ENCODE measurements at places on chromosomes 12 and 14. TPM values are rescaled to one million over a fixed set of nuclear protein-coding genes. Genes with fewer than 3 reads are reported as not detected.

DNA sequence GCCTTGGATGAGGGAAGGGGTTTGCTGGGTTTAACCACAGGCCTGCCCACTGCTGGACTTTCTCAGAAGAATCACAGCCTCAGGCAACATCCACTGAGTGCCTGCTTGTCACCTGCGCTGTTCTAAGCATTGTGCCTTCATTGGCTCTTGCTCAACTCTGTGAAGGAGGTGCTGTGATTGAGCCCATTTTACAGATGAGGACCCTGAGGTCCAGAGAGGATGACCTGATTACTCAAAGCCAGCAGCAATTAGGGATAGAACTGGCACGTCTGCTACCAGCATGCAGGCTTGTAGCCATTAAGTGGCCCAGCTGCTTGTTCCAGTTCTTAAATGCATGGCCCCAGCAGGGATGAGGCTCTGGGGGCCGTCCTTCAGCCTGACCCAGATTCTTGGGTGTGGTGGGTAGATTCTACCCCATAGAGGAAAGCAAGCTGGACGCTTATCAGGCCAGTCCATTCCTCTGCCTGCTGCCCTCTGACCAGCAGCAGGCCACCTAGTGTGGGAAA lies 54.6 kb downstream of the ESRRB start:
- no peak overlapping the region for H3K4me3 ChIP-seq
- peaks cover 37% of the 10 kb centered on the region for H3K4me1 ChIP-seq
- no peaks in the 10 kb centered on the region for H3K36me3 ChIP-seq
- H3K27me3 ChIP-seq, result peaks cover 5% of the 10 kb centered on the region
- DNase-seq, result no peak

- no peaks in the 10 kb centered on the region for H3K4me1 ChIP-seq
- no peak overlapping the region for H3K4me3 ChIP-seq
- DNase-seq, result no peak
- H3K27me3 ChIP-seq, result no peaks in the 10 kb centered on the region
- H3K36me3 ChIP-seq, result no peaks in the 10 kb centered on the region
Observed at GRCh38 chr12:90831712-90832111, 123.3 kb downstream of the CCER1 start.

GPR137C gene
- total RNA-seq, result 19.5 TPM

DNA sequence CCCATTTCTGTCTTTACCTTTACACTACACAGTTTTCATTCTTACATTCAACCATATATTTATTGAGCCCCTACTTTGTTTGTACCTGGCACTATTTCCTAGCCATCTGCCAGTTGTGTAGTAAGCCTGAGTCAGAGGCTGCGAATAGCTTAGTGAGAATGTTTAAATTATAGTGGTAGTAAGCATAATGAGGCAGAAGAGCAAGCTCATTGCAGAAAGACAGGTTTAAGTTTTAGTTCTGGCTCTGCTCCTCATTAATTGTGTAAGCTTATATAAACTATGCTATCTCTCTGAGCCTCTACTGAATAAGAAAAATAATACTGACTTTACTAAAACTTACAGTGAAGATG lies 123.5 kb downstream of the NAV3 start:
- no peaks in the 10 kb centered on the region for H3K4me1 ChIP-seq
- H3K27me3 ChIP-seq, result no peaks in the 10 kb centered on the region
- DNase-seq, result no peak
- no peak overlapping the region for H3K27ac ChIP-seq
- no peaks in the 10 kb centered on the region for H3K36me3 ChIP-seq

GRCh38 chr12:131027876-131028586 lies 74.3 kb downstream of the ADGRD1 start:
- H3K36me3 ChIP-seq, result peaks cover 9% of the 10 kb centered on the region
- no peak overlapping the region for H3K4me3 ChIP-seq
- no peaks in the 10 kb centered on the region for H3K27me3 ChIP-seq
- H3K27ac ChIP-seq, result no peak overlapping the region

- H3K27me3 ChIP-seq, result peaks cover 7% of the 10 kb centered on the region
- no peak overlapping the region for H3K27ac ChIP-seq
- peaks cover 3% of the 10 kb centered on the region for H3K4me1 ChIP-seq
Observed at GRCh38 chr14:100535287-100536120, 51.7 kb downstream of the BEGAIN start.

PSMD9 gene
- 53.2 TPM for total RNA-seq

DNA sequence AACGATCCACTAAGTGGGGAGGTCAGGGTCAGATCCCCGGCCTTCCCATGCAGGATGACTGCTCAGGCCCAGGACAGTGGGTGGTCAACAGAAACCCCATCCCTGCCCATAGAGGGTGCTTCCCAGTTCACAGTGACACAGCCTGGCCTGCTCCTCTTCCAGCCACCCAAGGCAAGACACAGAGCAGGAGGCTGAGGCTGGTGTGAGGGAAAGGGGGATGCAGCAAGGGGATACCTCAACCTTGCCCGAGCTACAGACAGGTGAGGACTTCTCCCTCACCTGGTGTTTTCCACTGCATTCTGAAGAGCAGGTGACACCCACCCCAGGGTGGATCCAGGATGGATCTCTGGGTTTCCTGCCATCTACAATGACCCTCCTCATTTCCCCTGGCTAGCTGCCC lies 106.7 kb downstream of the KIF26A start:
- H3K36me3 ChIP-seq, result no peaks in the 10 kb centered on the region
- H3K4me1 ChIP-seq, result peaks cover 2% of the 10 kb centered on the region
- DNase-seq, result no peak
- no peak overlapping the region for H3K27ac ChIP-seq

GRCh38 chr12:6955108-6956020 lies 4.2 kb downstream of the PTPN6 start:
- no peak overlapping the region for H3K27ac ChIP-seq
- DNase-seq, result no peak
- H3K27me3 ChIP-seq, result peaks cover 12% of the 10 kb centered on the region
- no peaks in the 10 kb centered on the region for H3K36me3 ChIP-seq
- H3K4me3 ChIP-seq, result no peak overlapping the region
- H3K4me1 ChIP-seq, result no peaks in the 10 kb centered on the region

- peaks cover 64% of the 10 kb centered on the region for H3K4me1 ChIP-seq
- peak overlapping the region; percentile 96 for H3K4me3 ChIP-seq
- peak overlapping the region; percentile 97 for H3K27ac ChIP-seq
Observed at GRCh38 chr12:50056639-50056976, 788 bp upstream of the ASIC1 start.

GRCh38 chr14:41875116-41875515 lies 268.4 kb downstream of the LRFN5 start:
- H3K36me3 ChIP-seq, result no peaks in the 10 kb centered on the region
- H3K4me1 ChIP-seq, result peaks cover 6% of the 10 kb centered on the region
- H3K4me3 ChIP-seq, result no peak overlapping the region
- H3K27ac ChIP-seq, result no peak overlapping the region
- no peaks in the 10 kb centered on the region for H3K27me3 ChIP-seq

GRCh38 chr12:20561871-20562270 lies 133.3 kb upstream of the SLCO1C1 start:
- no peaks in the 10 kb centered on the region for H3K36me3 ChIP-seq
- no peak overlapping the region for H3K27ac ChIP-seq
- no peak overlapping the region for H3K4me3 ChIP-seq
- H3K27me3 ChIP-seq, result peaks cover 2% of the 10 kb centered on the region

- peaks cover 4% of the 10 kb centered on the region for H3K4me1 ChIP-seq
- H3K27ac ChIP-seq, result no peak overlapping the region
- no peaks in the 10 kb centered on the region for H3K27me3 ChIP-seq
- H3K4me3 ChIP-seq, result no peak overlapping the region
- H3K36me3 ChIP-seq, result no peaks in the 10 kb centered on the region
Observed at GRCh38 chr14:52703225-52703624, 3.8 kb upstream of the PSMC6 start.

RDH16 gene
- total RNA-seq, result 0.74 TPM

PLEKHD1 gene
- total RNA-seq, result 1.3 TPM

SLC25A21 gene
- total RNA-seq, result 0.91 TPM

DNA sequence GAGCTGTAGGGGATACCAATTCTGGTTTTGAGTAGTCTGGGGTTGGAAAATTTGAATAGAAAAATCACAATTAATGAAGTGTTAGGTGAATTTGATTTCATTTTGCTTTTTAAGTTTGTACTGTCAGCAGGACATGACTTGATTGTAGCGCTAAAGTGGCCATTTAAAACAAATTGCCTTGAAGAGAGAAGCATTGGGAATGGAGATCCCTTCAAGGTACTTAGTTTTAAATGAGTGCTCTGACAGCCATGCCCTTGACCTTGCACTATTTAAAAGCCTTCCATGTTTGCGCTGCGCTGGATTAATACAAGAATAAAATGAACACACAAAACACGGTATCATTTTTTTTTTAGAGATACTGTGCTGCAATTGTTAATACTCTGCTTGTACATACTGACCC lies 345.9 kb downstream of the NAV3 start:
- no peaks in the 10 kb centered on the region for H3K27me3 ChIP-seq
- H3K36me3 ChIP-seq, result no peaks in the 10 kb centered on the region
- no peak overlapping the region for H3K4me3 ChIP-seq
- DNase-seq, result no peak
- no peak overlapping the region for H3K27ac ChIP-seq
- H3K4me1 ChIP-seq, result peaks cover under 1% of the 10 kb centered on the region

DNA sequence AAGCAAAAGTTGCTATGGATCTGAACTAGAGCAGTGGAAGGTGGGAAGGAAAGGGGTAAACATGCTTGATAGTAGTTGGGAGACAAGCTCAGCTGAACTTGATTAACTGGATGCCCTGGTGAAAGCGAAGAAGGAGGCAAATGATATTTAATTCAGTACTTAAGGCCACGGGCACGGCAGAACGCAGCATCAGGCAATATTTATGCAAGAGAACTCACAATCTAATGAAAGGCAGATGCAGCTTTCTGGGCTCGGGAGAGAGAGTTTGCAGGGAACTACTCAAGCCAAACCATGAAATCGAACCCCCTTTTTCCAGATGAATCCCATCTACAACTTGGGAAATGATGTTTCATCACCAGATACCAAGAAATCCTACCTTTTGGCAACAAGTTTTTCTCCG lies 3.5 kb upstream of the CNIH1 start:
- no peaks in the 10 kb centered on the region for H3K36me3 ChIP-seq
- DNase-seq, result no peak
- no peak overlapping the region for H3K27ac ChIP-seq
- H3K4me1 ChIP-seq, result peaks cover 14% of the 10 kb centered on the region

- H3K4me1 ChIP-seq, result no peaks in the 10 kb centered on the region
- H3K36me3 ChIP-seq, result no peaks in the 10 kb centered on the region
- no peak overlapping the region for H3K27ac ChIP-seq
- no peak for DNase-seq
Observed at GRCh38 chr12:75452675-75453330, 27.8 kb upstream of the GLIPR1 start.

CCDC196 gene
- total RNA-seq, result not detected

BATF gene
- not detected for total RNA-seq

DNA sequence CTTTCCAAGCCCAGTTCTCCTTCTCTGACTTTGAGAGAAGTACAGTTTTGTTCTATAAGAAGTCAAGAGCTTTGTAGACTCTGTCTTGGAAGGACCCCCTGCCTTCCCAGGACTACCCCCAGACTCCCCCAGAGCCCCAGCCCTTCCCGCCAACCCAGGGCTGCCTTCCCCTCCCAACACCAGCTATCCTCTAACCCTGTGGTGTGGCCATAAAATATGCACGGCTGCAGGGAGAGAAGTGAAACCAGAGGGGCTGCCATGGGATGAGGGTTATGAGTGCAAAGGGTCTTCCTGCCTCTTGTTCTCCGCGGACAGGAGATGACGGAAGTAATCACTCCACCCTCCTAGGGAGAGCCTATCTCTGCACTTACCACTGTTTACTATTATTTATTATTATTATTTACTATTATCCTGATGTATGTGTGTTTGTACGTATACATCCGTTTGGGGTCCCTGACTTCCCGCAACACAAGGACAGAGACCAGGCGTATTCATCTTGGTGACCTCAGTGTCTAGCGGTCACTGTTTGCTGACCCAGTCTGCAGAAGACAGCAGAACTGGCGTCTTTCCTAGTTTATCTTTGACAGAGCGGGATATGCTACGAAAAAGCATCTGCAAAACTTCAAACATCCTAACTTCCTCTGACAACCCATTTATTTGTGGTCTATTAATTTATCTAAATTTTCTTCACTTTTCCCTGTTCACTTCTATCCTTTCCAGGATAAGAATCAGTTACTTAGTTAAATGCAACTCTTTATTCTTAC lies 3.5 kb upstream of the SCNN1A start:
- H3K4me3 ChIP-seq, result no peak overlapping the region
- no peak for DNase-seq
- H3K4me1 ChIP-seq, result peaks cover 1% of the 10 kb centered on the region
- no peaks in the 10 kb centered on the region for H3K36me3 ChIP-seq
- peaks cover 18% of the 10 kb centered on the region for H3K27me3 ChIP-seq

DNA sequence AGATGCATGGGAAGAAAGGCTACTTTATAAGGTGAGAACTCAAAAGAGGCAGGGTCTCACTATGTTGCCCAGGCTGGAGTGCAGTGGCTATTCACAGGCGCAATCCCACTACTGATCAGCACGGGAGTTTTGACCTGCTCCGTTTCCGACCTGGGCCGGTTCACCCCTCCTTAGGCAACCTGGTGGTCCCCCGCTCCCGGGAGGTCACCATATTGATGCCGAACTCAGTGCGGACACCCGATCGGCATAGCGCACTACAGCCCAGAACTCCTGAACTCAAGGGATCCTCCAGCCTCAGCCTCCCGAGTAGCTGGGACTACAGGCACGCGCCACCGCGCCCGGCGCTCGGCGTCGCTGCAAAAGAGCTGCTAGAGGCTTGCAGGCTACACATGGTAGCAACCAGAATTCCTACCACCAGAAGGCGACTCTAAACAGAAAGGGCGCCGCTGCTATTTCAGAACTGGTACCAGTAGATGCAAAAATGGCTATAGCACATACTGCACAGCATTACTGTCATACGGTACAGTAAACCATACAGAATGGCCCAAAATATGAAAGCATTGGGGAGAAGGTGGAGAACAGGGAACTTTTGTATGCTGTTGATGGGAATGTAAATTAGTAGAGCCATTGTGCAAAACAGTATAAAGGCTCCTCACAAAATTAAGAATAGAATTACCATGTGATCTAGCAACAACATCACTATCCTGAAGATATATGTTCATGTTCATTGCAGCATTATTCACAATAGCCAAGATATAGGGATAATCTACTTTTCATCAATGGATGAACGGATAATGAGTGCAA lies 1.2 kb upstream of the NEMF start:
- H3K36me3 ChIP-seq, result no peaks in the 10 kb centered on the region
- peaks cover 6% of the 10 kb centered on the region for H3K27me3 ChIP-seq
- peaks cover 3% of the 10 kb centered on the region for H3K4me1 ChIP-seq
- H3K4me3 ChIP-seq, result peak overlapping the region; percentile 96
- peak; percentile 63 for DNase-seq
- H3K27ac ChIP-seq, result no peak overlapping the region

DNA sequence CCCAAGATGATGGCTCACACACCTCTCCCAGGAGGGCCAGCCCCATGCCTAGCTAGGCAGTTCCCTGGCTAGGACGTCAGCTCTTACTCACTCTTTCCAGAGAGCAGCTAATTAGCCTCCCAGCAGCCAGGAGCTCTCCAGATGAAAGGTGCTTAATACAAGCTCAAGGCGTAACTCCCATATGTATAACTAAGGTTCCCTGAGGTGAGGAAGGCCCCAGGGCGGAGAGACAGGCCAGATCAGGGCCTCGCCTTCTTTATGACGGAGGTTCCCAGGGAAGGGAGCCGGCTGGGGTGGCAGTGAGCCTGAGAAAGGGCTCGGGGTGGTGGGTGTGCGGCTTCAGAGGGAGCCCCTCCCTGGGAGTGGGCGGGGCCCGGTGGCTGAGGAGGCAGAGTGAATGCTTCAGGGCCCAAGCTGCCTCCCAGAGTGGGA lies 26.4 kb upstream of the ZFP36L1 start:
- H3K4me1 ChIP-seq, result peaks cover 15% of the 10 kb centered on the region
- H3K4me3 ChIP-seq, result no peak overlapping the region
- H3K27me3 ChIP-seq, result peaks cover 7% of the 10 kb centered on the region
- no peak for DNase-seq
- H3K36me3 ChIP-seq, result no peaks in the 10 kb centered on the region
- H3K27ac ChIP-seq, result no peak overlapping the region

- peaks cover 11% of the 10 kb centered on the region for H3K27me3 ChIP-seq
- peaks cover 53% of the 10 kb centered on the region for H3K4me1 ChIP-seq
- H3K27ac ChIP-seq, result no peak overlapping the region
Observed at GRCh38 chr12:1580526-1580925, 13.9 kb downstream of the FBXL14 start.

KRT78 gene
- total RNA-seq, result not detected

All from glutamatergic neuron (in vitro differentiated cells).